ENCODE measurements at places on chromosomes 11 and 22.

DNA sequence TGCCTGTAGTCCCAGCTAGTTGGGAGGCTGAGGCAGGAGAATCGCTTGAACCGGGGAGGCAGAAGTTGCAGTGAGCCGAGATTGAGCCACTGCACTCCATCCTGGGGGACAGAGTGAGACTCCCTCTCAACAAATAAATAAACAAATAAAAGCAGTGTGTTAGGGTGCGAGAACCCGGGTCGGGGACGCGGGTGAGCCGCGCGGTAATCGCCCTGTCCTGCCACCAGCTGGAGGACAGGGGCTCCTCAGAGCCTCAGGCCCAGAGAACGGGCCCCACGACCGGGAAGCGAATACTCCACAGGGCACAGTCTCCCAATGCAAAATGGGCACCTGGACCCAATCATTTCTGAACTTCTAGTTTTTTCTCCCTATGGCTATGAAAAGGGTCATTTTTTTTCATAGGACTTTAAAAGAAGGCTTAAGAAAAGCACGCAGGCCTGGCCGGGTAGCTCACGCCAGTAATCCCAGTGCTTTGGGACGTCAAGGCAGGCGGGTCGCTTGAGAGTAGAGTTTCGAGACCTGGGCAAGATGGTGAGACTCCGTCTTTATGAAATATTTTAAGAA, 744 bp upstream of the MCM5 start:
- DNase-seq: no peak

DNA sequence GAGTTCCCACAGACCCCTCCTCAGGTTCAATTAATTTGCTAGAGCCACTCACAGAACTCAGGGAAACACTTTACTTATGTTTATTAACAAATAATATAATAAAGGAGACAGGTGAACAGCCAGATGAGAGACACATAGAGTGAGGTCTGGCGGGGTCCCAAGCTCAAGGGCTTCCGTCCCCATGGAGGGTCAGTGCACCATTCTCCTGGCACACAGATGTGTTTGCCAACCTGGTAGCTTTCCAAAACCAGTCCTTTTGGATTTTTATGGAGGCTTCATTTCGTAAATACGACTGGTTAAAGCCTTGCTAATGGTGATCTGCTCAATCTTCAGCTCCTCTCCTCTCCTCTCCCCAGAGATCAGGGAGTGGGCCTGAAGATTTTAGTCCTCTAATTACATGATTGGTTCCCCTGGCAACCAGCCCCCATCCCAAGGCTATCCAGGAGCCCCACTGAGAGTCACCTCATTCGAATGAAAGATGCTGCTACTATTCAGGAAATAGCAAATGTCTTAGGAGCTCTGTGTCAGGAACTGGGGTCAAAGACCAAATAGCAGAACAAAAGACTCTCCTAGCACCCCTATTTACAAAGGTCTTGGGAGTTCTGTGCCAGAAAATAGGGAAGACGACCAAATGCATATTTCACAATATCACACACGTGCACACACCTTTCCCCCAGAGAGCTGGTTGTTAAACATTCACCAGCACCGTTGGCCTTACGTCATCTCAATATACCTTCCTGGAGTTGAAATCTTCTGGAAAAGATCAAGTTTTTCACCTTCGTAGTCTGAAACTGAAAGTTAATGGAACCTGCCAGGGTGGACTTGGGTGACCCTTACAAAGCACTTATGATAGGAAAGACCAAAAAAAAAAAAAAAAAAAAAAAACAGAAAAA, 23.8 kb upstream of the CAPRIN1 start:
- no peak for DNase-seq

DNA sequence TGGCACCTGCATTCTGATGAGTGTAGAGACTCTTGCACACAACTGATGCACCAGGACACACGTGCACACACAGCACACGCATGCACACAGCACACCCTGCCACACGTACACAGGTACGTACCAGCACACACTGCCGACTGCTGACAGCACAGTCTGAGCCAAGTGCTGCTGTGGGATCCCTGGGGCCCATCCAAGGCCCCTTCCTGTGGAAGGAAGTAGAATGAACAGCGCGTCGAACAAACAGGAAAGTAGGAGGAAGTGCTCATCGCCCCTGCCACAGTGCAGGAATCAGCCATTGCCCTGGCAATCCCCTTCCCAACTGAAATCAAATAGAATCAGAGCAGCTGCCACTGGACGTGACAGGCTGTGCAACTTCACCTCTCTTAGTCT, 57.9 kb downstream of the CD82 start:
- DNase-seq: no peak

DNA sequence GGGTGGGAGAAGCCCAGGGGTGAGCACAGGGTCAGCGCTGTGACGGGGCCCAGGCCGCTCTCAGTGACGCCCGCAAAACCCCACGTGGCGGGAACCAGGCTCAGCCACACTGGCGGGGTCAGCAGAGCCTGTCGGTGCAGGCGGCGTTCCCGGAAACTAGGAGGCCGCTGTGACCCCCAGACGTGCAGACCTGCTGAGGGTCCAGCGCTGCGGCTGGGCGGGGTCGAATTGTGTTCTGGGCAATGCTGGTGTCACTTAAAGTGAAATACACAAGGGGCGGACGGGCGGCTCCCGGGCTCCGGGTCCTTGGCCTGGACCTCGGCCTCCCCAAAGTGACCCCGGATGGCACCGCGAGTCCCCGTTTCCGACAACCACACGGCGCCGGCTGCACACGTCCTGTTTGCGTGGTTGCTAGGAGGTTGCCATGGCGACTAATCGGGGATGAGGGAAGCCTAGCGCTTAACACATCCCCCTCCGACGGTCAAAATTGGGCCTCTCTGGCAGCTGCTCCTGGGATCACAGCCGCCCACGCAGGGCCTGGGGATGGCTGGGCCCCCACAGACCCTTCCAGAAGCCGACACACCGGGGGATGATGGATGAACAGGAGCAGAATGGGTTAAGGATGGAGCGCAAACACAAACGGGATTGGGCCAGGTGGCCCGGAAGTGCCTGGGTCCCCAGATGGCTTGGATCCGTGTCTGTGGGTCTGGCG, 81.7 kb upstream of the PRR5 start:
- DNase-seq: peak; percentile 88

GRCh38 chr11:14446701-14447169, 52.9 kb downstream of the COPB1 start:
- DNase-seq: no peak
